Stimulated activated CD8-positive, alpha-beta memory T cell treated with anti-CD3 and anti-CD28 coated beads, Interleukin-15, amount 100 ng/mL, for 24 hours (primary cell): ENCODE measurements at places on chromosomes 11 and 22.

GRCh38 chr22:46078241-46079092, 71.9 kb upstream of the PPARA start:
- no peak for DNase-seq

- DNase-seq = no peak
Measured at GRCh38 chr11:119717839-119718534, 11.0 kb downstream of the NECTIN1 start.

- DNase-seq = no peak
Measured at GRCh38 chr11:10414659-10415058, 40.4 kb upstream of the AMPD3 start.

- DNase-seq = no peak
Measured at GRCh38 chr11:111372538-111372937, 6.5 kb downstream of the POU2AF1 start.

- no peak for DNase-seq
Measured at GRCh38 chr11:60282286-60282685, 1.8 kb downstream of the MS4A4A start.

DNA sequence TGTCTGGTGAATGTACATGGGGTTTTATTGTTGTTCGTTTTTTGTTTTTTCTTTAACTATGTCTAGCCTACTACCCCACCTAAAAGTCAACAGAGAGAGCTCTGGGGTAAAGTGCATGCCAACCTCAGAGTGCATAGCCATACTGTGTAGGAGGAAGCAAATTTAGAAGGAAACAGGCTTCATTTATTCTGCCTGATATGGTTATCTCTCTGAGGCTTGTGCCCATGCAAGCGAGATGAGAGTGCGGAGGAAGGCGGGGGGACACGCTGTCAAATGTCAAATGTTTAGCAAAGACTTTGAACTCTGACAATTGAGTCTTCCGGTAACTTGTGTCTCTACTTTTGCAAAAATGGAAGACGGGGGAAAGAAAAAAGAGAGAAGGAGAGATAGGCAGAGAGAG, 295.5 kb downstream of the ETS1 start:
- DNase-seq = no peak

DNA sequence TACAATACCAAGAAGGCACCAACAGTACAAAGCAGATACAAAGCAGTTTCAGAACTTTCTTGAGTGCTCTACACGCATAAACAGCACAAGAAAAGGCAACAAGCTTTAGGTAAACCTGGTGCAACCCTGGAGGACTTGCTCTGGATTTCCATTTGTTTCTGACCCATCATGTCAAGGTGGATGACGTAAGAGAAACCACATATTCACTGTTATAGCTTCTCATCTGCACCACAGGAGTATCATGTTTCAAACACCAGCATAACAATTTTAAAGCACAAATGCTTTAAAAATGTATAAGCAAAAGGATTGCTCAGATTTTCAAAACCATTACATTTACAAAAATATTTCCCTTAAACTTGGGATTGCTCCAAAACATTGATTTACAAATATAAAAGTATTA, 25.0 kb upstream of the YPEL1 start:
- no peak for DNase-seq

GRCh38 chr11:22458161-22458560, 120.0 kb downstream of the SLC17A6 start:
- DNase-seq = no peak

- DNase-seq = no peak
Measured at GRCh38 chr22:20159076-20159475, 8.2 kb upstream of the CCDC188 start.

DNA sequence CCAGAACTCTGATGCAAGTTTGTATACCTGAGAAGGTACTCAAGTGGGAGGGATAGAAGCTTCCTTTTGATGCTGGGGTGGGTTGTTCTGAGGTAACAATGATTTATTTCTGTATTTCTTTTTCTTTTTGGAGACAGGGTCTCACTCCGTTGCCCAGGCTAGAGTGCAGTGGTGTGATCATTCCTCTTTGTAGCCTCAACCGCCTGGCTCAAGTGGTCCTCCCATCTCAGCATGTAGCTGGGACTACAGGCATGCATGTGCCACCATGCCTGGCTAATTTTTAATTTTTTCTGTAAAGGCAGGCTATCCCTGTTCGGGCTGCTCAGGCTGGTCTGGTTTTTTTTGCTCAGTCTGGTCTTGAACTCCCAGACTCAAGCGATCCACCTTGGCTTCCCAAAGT, 7.9 kb downstream of the KDM2A start:
- no peak for DNase-seq

- DNase-seq = no peak
Measured at GRCh38 chr11:128472128-128473089, 114.9 kb downstream of the ETS1 start.

- no peak for DNase-seq
Measured at GRCh38 chr11:123344790-123345357, 85.2 kb upstream of the GRAMD1B start.

- no peak for DNase-seq
Measured at GRCh38 chr11:29214833-29215232, 802.0 kb downstream of the KCNA4 start.

DNA sequence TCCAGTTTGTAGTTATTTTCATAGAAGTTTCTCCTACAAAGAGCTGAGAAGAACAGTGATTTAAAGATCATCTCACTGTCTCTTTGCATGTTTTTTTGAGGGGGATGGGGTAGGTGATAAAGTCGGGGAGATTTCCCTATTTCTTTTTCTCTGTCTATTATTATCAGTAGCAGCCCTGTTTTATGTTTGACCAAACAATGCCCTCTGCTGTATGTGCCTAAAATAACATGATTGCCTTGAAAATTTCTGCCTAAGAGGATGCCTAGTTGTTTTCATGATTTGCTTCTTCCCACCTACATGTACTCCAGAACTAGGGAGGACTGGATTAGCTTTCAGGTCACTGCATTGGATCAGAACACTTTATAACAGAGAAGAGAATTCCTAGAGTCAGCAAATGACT, 1330.2 kb downstream of the LRRC4C start:
- DNase-seq = no peak

- no peak for DNase-seq
Measured at GRCh38 chr11:40619654-40620053, 839.8 kb downstream of the LRRC4C start.

DNA sequence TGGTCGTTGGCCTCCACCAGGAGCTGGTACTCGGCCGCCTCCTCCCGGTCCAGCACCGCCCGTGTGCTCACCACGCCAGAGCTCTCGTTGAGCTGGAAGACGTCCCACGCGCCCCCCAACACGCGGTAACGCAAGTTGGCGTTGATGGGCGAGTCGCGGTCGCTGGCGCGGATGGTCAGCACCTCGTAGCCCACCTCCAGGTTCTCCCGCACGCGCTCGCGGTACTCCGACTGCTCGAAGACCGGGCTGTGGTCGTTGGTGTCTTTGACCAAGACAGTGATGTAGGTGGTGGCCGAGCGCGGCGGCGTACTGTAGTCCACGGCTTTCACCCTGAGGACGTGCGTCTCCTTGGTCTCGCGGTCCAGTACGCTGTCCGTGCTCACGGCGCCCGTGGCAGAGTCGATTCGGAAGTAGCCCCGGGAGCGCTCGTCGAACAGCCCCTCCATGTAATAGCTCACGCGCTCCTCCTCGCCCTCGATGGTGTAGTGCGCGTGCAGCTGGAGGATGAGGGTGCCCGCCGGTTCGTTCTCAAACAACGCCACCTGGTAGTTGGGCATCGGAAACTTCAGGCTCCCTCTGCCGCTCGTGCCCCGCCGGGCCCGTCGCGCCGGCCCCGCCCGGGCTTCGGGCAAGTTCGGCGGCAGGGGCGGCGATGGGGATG, 1.4 kb downstream of the CELSR1 start:
- DNase-seq = no peak

- DNase-seq = peak; percentile 43
Measured at GRCh38 chr22:25404928-25405816, 159.3 kb upstream of the GRK3 start.

DNA sequence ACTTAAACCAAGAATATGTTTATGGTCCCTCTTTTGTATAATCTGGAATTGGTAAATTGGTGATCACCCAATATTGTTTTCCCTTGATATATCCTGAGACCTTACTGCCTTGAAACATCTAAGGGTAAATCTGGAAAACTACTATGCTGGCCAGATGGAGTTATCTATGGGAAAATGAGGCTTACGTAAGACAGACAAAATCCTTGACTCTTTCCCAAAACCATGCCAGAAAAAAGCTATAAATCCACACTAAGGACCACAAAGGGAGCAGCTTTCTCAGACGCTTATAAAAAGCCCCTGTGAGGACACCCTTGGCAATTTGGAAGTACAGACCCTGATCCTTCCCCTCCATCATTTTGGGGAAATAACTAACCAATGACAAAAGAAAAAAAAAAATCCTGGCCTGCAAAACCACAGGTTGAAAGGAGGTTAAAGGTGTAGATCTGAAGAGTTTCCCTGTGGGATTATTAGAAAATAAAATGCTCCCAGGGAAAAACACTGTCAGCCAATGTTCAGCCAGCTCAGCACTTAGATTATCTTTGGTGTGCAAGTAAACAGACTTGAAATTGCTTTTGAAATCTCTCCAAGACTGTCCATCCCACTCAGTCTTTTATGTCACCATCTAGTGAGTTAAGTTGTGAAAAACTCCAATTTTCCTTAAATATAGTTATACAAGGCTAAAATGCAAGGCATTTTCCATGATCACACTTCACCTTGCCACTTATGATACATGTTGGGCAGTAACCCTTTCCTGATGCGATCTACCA, 6.6 kb upstream of the AMBRA1 start:
- no peak for DNase-seq

- no peak for DNase-seq
Measured at GRCh38 chr22:17845790-17846189, 71.5 kb upstream of the BID start.

DNA sequence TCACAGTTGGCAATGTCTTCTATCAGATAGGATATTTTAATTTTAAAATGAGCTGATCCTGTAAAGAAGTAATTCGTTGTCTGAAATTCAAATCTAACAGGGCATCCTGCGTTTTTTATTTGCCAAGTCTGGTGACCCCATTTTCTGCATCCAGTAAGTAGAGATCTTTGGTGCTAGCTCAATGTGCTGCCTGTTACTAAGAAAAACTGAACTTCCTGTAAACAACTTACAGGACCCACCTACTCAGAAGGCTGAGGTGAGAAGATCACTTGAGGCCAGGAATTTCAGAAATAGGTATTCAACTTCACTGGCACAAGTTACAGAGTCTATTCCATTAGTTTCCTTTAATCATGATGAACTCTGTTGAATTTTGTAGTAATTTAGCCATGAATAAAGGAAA, 4.0 kb downstream of the ARL14EP start:
- DNase-seq = no peak
